Esophagus muscularis mucosa (tissue), 4 donors: ENCODE measurements at places on chromosomes 3 and 15.

- no peak for DNase-seq
These were observed 156.2 kb downstream of the MEGF11 start for GRCh38 chr15:66097151-66098021.

- DNase-seq: no peak
These were observed 207.3 kb downstream of the XXYLT1 start for GRCh38 chr3:195063581-195064193.

DNA sequence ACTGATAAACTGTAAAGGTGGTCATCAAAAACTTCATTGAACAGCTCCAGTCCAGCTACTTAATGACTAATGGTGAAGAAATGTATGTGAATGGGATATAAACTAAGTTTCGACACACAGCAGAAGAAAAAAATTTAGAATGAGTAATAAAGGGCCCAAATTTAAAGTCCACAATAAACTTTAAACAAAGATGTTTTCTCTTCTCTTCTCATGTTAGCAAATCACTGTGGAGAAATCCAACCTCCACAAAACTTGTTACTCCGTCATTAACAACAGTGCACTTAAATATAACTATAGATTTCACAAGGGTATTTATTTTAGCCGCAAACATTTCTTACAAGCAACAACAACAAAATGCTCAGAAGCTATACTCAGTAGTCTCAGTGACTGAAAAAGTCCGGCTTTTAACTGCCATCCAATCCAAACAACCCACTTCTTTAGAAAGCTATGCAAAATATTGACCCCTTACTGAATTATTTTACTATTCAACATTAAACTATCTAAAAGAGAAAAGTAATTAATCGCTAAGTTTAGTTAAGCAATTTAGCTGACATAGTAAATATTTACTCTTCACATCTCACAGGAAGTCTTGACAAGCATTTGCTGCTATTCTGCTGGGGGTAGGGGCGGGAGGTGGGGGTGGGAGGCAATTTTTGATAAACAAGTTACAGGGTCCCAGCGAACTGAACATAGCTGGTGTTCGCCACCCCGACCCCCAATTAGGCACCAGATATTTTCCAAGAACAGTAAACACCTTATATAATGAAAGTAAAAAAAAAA, 2.4 kb downstream of the IGF2BP2 start:
- no peak for DNase-seq

GRCh38 chr3:46293035-46293724, 50.9 kb downstream of the CCR3 start:
- peak; percentile 89 for DNase-seq

GRCh38 chr3:171727288-171727687, 83.0 kb downstream of the PLD1 start:
- DNase-seq: no peak

DNA sequence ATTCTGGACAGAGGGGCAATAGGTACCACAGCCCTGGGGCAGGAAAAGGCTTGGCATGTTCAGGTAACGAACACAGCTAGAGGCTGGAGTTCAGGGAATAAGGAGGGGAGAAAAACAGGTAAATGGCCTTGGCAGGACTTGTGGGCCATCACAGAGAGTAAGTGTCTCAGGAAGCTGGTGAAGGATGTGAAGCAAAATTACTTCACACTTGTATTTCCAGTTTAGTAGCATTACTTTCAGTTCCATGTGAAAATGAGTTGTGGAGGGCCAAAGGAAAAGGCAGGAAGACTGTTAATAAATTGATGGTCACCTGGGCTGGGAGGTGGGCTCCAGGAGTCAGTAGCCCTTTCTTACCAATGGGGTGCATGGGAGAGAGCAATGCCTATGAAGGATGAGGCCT, 25.6 kb downstream of the TRIM42 start:
- DNase-seq: no peak

GRCh38 chr3:9291821-9292410, 42.5 kb upstream of the SRGAP3 start:
- DNase-seq: no peak

DNA sequence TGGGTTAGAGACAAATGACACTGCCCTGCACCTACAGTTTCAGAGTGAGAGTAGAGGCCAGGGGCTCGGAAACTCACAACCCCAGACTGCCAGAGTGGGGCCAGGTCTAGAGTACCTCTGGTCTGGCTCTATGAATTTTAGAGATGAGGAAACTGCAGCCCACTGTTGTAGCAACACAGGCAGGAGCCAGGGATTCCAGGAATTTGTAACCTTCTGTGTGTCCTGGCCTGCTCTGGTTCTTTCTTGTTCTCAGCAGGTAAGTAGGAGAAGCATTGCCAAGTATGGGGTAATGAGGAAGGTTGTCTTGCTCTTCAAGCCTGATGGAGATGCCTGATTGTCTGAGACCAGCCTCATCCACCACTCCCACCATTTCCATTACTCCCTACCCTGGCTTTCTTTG, 221.8 kb downstream of the UACA start:
- DNase-seq: no peak

GRCh38 chr15:51232581-51232980, 105.8 kb downstream of the CYP19A1 start:
- peak; percentile 86 for DNase-seq

DNA sequence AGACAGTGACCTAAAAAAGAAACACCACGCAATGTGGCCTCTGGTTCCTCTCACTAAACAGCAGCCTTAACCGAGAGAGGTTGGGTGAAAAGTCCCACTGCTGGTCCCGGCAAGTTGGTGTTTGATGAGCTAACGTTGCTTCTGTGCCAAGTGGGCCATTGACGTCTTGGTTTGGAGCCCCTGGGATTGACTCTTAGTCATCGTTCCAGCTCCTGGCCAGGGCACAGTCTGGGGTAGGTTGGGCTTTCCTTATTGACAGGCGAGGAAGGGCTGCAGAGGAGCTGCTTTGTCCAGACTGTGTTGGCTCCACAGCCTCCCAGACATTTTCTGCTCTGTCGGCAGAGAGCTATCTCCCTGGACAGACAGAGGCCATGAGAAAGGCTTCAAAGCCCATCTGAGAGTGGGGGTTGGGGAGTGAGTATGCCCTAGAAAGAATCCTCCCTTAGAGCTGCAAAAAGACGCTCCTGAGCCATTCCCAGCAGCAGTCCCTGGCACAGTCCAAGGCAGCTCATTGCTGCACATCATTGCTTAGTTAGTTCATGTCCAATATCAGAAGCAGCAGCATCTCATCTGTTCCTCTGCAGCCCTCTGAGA, 28.6 kb upstream of the C3orf80 start:
- DNase-seq: peak; percentile 57

DNA sequence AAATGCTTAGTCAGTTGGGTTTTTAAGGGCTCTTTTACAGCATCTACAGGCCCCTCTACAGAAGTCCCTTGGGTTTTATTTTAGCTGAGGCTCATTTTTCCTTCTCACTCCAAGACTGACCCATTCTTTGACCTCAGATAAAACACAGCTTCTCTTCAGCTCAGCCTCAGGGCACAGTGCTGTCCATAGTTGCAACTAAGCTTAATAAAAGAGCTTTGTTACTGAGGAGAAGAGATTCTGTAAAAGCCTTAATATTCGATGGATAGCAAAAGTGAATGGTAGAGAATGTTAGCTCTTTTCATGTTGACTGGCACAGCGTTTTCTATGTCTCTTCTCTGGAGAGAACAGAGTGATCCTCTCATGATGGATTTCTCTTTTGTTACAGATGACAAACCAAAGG, 277.9 kb downstream of the BBX start:
- no peak for DNase-seq

DNA sequence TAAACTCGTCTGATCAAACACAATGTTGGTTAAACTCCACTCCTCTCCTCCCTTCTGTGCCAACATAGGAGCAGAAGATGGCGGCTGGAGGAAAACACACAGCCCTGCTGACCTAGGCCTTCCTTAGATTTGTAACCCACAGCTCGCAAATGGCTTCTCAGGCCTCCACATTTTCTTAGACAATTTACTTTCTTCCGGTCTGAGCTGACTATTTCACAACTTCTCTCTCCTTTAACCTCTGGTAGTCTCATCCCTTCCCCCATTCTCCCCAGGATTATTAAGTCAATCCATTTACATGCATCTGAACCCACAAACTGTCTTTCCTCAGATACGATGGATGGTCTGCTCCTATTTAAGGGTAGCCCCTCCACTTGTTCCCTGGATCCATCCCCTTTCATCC, 25.7 kb upstream of the ULK4 start:
- DNase-seq: no peak

GRCh38 chr3:3196148-3196861, 16.8 kb upstream of the CRBN start:
- DNase-seq: no peak

DNA sequence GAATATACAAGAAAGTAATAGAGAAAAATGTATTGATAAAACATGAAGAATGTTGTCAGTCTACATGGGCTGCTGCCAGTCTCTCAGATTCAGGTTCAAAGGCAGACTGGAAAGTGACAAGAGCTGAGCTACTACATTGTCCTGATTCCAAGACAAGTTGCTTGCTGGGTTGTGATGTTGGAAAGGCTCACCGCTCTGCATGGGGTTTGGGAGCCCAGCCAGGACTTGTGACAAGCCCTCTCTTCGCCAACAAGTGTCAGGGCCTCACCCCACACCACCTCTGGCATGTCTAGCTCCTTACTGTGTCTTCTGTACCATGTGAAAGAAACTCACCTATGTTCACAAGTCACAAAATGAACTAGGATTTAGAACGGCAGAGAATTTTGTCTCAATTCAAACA, 43.0 kb upstream of the SH3GL3 start:
- DNase-seq: no peak

DNA sequence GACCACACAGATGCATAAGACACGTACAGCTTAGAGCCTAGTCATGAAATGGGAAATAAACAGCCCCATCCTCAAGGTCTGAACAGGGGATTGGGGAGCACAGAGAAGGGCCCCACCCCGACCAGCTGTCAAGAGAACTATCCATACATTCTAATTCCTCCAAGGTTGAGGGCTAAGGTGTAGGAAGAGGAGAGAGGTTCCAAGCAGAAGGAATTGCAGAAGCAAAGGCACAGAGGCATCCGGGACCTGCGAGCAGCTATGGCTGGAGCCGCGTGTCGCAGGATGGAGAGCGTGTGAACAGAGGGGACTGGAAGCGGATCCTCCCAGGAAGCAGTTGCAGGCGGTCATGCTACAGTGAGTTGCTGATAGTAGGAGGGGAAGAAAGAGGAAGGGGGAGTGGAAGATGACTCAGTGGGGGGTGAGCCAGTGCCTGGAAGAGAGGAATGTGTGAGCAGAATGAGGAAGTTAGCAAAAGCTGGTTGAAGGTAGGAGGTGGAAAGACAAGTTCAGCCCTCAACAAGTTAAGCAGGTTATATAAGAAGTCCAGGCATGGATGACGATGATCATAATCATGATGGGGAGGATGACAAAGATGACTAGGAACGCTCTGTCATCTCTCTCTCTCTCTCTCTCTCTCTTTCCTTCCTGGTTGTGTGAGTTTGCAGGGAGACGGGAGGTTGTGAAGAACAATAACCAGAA, 89.7 kb downstream of the LIPC start:
- DNase-seq: no peak

- no peak for DNase-seq
These were observed 266.8 kb downstream of the TLE3 start for GRCh38 chr15:69830876-69831275.

DNA sequence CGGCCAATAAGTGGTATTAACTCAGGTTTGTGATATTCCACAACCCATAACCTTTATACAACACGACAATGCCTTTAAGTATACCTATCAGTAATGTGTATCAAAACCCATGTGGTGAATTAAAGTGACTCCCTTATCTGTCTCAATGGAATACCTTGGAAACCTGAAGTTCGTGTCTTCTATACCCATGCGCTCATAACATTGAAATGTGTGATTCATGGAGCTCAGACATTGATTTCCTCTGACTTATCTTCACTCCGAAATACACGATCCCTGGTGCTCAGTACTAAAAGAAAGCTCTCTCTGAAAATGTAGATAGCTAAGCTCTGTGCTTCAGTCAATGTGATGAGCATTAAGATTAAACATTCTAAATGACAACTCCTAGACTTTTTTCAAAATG, 140.3 kb downstream of the TBC1D5 start:
- DNase-seq: no peak
